ENCODE measurements at places on chromosomes 6 and 20. TPM values are rescaled to one million over a fixed set of nuclear protein-coding genes. Genes with fewer than 3 reads are reported as not detected.

OVOL2 gene
- 0.41 TPM for total RNA-seq

GRCh38 chr6:52249078-52249477 lies 4.8 kb upstream of the IL17F start:
- no peak overlapping the region for H3K27ac ChIP-seq
- H3K4me1 ChIP-seq: peaks cover 38% of the 10 kb centered on the region
- H3K36me3 ChIP-seq: no peaks in the 10 kb centered on the region
- H3K27me3 ChIP-seq: peaks cover 85% of the 10 kb centered on the region

GRCh38 chr6:140364916-140365315 lies 990.5 kb upstream of the CITED2 start:
- no peaks in the 10 kb centered on the region for H3K36me3 ChIP-seq
- H3K27me3 ChIP-seq: no peaks in the 10 kb centered on the region
- no peak overlapping the region for H3K27ac ChIP-seq
- no peak for DNase-seq
- no peaks in the 10 kb centered on the region for H3K4me1 ChIP-seq
- H3K4me3 ChIP-seq: no peak overlapping the region

GRCh38 chr20:50513169-50514034 lies 3.2 kb downstream of the PTPN1 start:
- H3K36me3 ChIP-seq: peaks cover 12% of the 10 kb centered on the region
- H3K4me1 ChIP-seq: peaks cover 71% of the 10 kb centered on the region
- peak overlapping the region; percentile 90 for H3K27ac ChIP-seq
- H3K27me3 ChIP-seq: no peaks in the 10 kb centered on the region
- DNase-seq: no peak

MTFR2 gene
- total RNA-seq: 29.4 TPM

WFDC12 gene
- not detected for total RNA-seq

GRCh38 chr6:133236932-133237331 lies 4.2 kb upstream of the EYA4 start:
- peaks cover 26% of the 10 kb centered on the region for H3K27me3 ChIP-seq
- peaks cover under 1% of the 10 kb centered on the region for H3K4me1 ChIP-seq
- no peak overlapping the region for H3K4me3 ChIP-seq
- no peaks in the 10 kb centered on the region for H3K36me3 ChIP-seq
- no peak for DNase-seq
- no peak overlapping the region for H3K27ac ChIP-seq

DNA sequence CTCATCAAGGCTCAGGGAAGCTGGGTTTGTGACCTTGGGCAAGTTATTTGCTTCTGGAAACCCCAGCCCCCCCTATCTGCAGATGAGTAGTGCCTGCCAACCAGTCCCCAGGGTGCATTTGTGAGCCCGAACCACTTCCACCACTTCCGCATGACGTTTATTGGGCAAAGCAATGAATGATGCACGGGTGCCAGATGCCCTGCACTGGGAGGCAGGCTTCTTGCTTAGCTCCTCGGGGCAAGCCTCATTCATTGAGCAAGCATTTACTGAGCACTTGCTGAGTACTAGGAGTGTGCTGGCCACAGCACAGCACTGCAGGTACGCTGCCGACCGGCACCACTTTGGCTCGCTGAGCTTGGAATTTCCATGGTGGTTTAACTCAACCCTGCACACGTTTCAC lies 60.2 kb downstream of the GNAS-AS1 start:
- no peaks in the 10 kb centered on the region for H3K36me3 ChIP-seq
- no peak for DNase-seq
- H3K27ac ChIP-seq: no peak overlapping the region

DNA sequence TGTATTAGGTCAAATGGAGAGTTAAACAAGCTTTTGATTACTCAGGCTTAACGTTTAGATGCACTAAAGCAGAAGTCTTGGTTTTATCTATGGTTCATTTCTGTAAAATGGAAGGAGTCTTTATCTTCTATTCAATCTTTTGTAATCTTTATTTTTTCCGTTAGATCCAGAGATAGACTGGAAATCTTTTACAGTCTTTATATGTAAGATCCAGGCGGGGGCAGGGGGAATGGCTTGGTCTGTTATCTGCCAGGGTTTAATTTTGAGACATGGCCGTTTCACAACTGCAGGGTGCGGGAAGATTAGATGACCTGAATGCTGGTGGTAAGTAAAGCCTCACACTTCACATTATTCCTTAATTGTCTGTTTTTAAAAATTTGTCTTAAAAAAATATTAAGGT lies 3.7 kb downstream of the AKAP12 start:
- no peak for DNase-seq
- H3K4me1 ChIP-seq: peaks cover 19% of the 10 kb centered on the region
- peaks cover 66% of the 10 kb centered on the region for H3K27me3 ChIP-seq
- H3K4me3 ChIP-seq: no peak overlapping the region
- no peak overlapping the region for H3K27ac ChIP-seq
- no peaks in the 10 kb centered on the region for H3K36me3 ChIP-seq

GRCh38 chr6:62446647-62447316 lies 160.8 kb upstream of the KHDRBS2 start:
- H3K4me1 ChIP-seq: no peaks in the 10 kb centered on the region
- H3K27ac ChIP-seq: no peak overlapping the region
- no peaks in the 10 kb centered on the region for H3K36me3 ChIP-seq
- no peak for DNase-seq

DNA sequence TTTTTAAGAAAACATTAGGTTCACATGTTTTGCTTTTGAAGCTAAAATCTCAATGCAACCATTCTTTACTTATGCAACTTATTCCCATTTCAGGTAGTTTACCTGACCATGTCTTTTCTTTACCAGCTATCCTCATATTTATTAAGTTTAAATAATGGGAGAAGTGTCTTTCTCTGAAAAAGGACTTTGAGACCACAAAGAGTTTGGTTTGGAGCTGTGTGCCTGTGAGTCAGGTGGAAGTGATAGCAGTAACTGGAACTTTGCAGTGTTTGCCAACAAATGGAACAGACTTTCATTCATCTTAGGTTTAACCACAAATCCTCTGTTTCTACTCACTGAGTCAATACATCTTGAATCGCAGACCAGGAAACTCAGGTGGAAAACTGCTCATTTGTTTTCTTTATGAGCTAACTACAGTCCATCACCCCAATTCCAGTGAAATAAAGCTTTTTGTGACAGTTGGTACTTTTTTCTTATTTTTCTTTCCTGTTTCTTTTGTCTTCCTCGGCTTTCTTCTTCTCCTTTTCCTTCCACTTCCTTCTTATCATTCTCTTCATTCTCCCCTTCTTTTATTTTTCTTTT lies 148.3 kb upstream of the RIN2 start:
- peaks cover 5% of the 10 kb centered on the region for H3K4me1 ChIP-seq
- H3K27ac ChIP-seq: no peak overlapping the region
- H3K4me3 ChIP-seq: peak overlapping the region; percentile 27
- peaks cover 23% of the 10 kb centered on the region for H3K27me3 ChIP-seq
- DNase-seq: no peak
- H3K36me3 ChIP-seq: no peaks in the 10 kb centered on the region

Data from activated T-cell treated with anti-CD3 and anti-CD28 coated beads, Interleukin-2, amount 50 U/mL, for 72 hours (primary cell).